Activated naive CD8-positive, alpha-beta T cell treated with anti-CD3 and anti-CD28 coated beads, Interleukin-2, amount 10 ng/mL, durations not matched to agents 7 days and 5 days (primary cell): ENCODE measurements at places on chromosomes 16 and 17. TPM values are rescaled to one million over a fixed set of nuclear protein-coding genes. Genes with fewer than 3 reads are reported as not detected.

Gene AARSD1
- 43.2 TPM for total RNA-seq

Gene TM4SF5
- not detected for total RNA-seq

Gene OR1A1
- total RNA-seq = not detected

Gene KARS1
- 175 TPM for total RNA-seq

Gene DLX4
- 0.69 TPM for total RNA-seq

Gene SMIM36
- not detected for total RNA-seq

Gene ADPRM
- 19.3 TPM for total RNA-seq

Gene NAGS
- 1.4 TPM for total RNA-seq

DNA sequence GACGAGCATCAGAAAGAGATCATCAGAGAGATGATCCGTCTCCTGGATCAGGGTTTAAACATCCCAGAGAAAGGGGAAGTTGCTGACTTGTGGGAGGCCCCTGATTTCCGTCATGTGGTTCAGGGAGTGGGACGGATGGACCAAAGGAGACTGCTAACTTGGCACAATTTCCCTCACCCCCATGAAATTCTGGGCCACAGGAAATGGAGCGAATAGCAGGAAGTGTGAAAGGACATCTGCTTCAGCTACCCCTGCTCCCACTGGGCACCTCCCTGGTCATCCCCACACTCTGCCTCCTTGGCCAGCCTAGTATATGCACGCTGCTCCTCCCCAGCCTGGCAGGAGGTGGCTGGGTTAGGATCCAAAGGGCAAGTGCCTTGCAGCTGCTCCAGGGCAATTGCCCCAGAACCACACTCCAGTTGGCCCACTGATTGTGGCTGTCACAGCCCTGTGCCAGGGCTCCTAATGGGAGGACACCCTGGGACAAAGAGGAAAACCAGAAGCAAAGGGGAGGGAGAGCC, 1.3 kb downstream of the ARRB2 start:
- peaks cover 22% of the 10 kb centered on the region for H3K36me3 ChIP-seq
- H3K4me3 ChIP-seq = peak overlapping the region; percentile 99
- no peaks in the 10 kb centered on the region for H3K27me3 ChIP-seq
- peaks cover 54% of the 10 kb centered on the region for H3K4me1 ChIP-seq
- DNase-seq = no peak
- H3K27ac ChIP-seq = peak overlapping the region; percentile 99

GRCh38 chr16:49150341-49150740, 131.3 kb downstream of the CBLN1 start:
- no peaks in the 10 kb centered on the region for H3K27me3 ChIP-seq
- no peaks in the 10 kb centered on the region for H3K4me1 ChIP-seq
- H3K36me3 ChIP-seq = no peaks in the 10 kb centered on the region
- no peak overlapping the region for H3K27ac ChIP-seq
- H3K4me3 ChIP-seq = no peak overlapping the region

DNA sequence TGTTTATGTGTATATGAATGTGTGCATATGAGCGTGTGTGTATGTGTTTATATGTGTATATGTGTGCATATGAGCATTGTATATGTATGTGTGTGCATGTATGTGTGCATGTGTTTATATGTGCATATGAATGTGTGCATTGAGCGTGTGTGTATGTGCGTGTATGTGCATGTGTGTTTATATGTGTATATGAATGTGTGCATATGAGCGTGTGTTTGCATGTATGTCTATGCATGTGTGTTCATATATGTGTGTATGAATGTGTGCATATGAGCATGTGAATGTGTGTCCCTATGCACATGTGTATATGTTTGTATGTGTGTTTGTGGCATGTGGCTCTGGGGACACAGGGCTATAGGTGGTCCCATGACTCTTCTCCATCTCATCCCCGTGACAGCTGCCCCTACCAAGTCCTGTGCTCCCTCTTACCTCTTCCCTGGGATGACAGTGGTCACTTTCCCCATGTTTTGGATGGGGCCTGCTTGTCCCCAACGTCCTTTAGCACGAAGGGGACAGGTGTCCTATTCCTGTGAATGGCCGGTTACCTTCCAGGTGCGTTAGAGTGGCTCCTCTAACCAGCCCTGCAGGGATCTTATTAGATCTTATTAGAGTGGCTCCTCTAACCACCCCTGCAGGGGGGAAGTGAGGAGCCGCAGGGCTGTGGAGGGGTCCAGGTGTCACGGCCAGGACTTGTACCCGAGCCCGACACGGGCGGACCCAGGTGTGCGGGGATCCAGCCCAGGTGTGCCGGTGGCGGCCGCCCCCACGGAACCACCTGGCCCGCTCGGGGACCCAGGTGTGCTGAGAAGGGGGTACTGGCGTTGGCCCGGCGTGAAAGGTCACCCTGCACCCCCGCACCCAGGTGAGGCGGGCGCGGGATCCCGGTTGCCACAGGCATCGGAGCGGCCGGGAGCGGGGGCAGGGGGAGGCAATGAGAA, 105.6 kb downstream of the SEC14L1 start:
- DNase-seq = no peak
- H3K4me1 ChIP-seq = peaks cover 22% of the 10 kb centered on the region
- peak overlapping the region; percentile 45 for H3K4me3 ChIP-seq
- H3K27me3 ChIP-seq = peaks cover 13% of the 10 kb centered on the region
- H3K27ac ChIP-seq = no peak overlapping the region
- H3K36me3 ChIP-seq = no peaks in the 10 kb centered on the region

DNA sequence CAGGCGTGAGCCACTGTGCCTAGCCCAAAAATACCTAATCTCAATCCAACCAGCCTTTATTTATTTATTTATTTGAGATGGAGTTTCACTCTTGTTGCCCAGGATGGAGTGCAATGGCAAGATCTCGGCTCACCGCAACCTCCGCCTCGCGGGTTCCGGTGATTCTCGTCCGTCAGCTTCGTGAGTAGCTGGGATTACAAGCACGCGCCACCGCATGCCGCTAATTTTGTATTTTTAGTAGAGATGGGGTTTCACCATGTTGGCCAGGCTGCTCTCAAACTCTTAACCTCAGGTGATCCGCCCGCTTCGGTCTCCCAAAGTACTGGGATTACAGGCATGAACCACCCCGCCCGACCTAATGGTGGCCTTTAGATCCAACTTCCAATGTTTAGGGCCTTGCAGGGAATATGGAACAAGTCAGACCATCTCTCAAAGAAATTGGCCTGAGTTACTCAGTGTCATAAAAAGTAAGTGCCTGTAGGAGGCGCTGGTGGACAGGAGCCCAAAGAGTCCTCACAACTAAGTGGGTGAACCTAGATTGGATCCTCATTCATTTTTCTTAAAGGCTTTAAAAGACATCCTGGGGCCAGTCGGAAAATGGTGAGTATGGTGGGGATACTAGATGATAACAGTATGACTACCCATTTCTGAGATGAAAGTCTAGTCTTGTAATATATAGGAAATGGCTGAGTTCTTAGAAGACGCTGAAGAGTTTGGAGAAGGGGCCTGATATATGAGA, 4.6 kb downstream of the ZSCAN10 start:
- peak overlapping the region; percentile 8 for H3K4me3 ChIP-seq
- H3K27me3 ChIP-seq = peaks cover 2% of the 10 kb centered on the region
- H3K36me3 ChIP-seq = peaks cover 4% of the 10 kb centered on the region
- no peak for DNase-seq
- peak overlapping the region; percentile 54 for H3K27ac ChIP-seq

- H3K4me3 ChIP-seq = no peak overlapping the region
- DNase-seq = no peak
- H3K27ac ChIP-seq = no peak overlapping the region
- no peaks in the 10 kb centered on the region for H3K36me3 ChIP-seq
- H3K4me1 ChIP-seq = peaks cover 11% of the 10 kb centered on the region
- H3K27me3 ChIP-seq = no peaks in the 10 kb centered on the region
These were observed 34.7 kb downstream of the KIAA0513 start for GRCh38 chr16:85062323-85062722.

- peak within 1 kb of the TSS; percentile 91 for H3K4me3 ChIP-seq
- peak; percentile 93 for DNase-seq
- peak within 1 kb of the TSS; percentile 99 for H3K27ac ChIP-seq
- peaks cover 42% of the 10 kb centered on the region for H3K36me3 ChIP-seq
These were observed at the start of gene ZNF207 for GRCh38 chr17:32349854-32350665. TSS of gene ZNF207 (plus strand) at chr17:32350157. CDS start at chr17:32350286, 129 bp downstream.

DNA sequence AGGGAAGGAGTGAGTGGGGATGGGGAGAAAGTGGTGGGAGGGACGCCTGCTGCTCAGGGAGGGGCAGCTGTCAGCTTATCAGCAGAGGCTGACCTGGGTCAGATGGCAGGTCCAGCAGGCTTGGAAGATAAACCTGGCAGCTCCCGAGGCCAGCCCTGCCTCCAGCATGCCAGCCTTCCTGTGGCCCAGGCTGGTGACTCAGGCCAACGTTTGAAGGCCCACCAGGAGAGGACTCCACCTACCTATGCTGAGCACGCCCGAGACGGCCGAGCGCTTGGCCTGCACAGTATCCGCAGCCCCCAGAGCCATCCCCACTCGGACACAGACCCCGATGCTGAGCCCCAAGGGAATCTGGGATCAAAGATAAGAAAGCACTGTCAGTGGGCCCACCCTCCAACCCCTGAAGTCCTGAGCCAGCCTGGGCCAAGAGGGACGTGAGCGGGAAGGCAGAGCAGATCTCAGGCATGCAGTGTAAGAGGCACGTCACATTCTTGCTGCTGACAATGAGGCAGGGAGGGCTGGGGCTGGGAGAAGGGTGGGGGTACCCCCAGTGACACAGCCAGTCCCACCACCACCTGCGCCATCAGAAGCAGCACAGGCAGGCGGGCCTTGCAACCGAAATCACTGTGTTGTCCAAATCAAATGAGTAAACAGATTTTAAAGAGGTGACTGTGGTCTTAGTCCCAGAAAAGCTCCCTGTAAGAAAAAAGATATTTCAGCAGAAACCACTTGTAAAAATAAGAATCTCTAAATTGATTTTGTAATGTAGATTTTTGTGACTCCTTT, 12.4 kb downstream of the SLC47A2 start:
- DNase-seq = no peak
- no peaks in the 10 kb centered on the region for H3K4me1 ChIP-seq
- H3K4me3 ChIP-seq = no peak overlapping the region
- peaks cover 1% of the 10 kb centered on the region for H3K27me3 ChIP-seq

DNA sequence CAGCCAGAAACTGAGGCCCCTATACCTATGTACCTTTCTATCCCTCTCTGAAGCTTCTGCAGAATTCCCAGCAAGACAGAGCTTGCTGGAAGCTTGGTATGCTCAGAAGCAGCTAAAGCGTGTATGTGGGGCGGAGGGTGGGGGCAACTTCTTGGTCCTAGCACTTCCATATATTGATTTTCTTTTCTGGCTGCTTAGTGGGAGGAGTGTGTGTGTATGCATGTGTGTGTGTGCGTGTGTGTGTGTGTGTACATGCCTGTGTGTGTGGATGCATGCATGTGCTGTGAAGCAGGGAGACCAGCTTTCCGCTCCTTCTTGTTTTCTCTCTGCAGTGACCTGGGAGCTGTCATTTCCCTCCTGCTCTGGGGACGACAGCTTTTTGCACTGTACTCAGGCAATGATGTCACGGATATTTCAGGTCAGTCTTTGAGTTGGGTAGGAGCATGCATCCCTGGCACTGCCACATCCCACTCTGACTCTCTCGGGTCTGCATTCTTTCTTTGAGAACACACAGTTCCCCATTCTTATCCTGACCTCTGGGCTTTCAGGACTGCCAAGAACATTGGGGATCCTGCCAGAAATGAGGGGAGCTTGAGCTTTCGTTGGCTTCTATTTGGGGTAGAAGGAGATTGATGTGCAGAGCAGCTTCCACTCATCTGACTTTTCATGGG, 10.7 kb downstream of the HPR start:
- H3K27me3 ChIP-seq = no peaks in the 10 kb centered on the region
- H3K4me1 ChIP-seq = no peaks in the 10 kb centered on the region
- no peaks in the 10 kb centered on the region for H3K36me3 ChIP-seq

GRCh38 chr16:55248494-55248893, 75.5 kb upstream of the IRX6 start:
- no peaks in the 10 kb centered on the region for H3K36me3 ChIP-seq
- peaks cover 2% of the 10 kb centered on the region for H3K27me3 ChIP-seq
- DNase-seq = no peak
- no peak overlapping the region for H3K4me3 ChIP-seq
- no peak overlapping the region for H3K27ac ChIP-seq

- H3K4me3 ChIP-seq = no peak overlapping the region
- peaks cover 29% of the 10 kb centered on the region for H3K27me3 ChIP-seq
- DNase-seq = no peak
- no peaks in the 10 kb centered on the region for H3K36me3 ChIP-seq
These were observed 26.4 kb upstream of the RPL38 start for GRCh38 chr17:74177018-74177450.

- peaks cover 5% of the 10 kb centered on the region for H3K36me3 ChIP-seq
- H3K4me1 ChIP-seq = peaks cover 22% of the 10 kb centered on the region
- peak overlapping the region; percentile 98 for H3K27ac ChIP-seq
- no peaks in the 10 kb centered on the region for H3K27me3 ChIP-seq
These were observed 1.8 kb downstream of the SLC12A4 start for GRCh38 chr16:67966549-67967182.

- DNase-seq = no peak
- H3K27ac ChIP-seq = no peak overlapping the region
- H3K4me3 ChIP-seq = no peak overlapping the region
- peaks cover 7% of the 10 kb centered on the region for H3K36me3 ChIP-seq
- no peaks in the 10 kb centered on the region for H3K4me1 ChIP-seq
- no peaks in the 10 kb centered on the region for H3K27me3 ChIP-seq
These were observed 15.6 kb downstream of the RND2 start for GRCh38 chr17:43040655-43041054.

DNA sequence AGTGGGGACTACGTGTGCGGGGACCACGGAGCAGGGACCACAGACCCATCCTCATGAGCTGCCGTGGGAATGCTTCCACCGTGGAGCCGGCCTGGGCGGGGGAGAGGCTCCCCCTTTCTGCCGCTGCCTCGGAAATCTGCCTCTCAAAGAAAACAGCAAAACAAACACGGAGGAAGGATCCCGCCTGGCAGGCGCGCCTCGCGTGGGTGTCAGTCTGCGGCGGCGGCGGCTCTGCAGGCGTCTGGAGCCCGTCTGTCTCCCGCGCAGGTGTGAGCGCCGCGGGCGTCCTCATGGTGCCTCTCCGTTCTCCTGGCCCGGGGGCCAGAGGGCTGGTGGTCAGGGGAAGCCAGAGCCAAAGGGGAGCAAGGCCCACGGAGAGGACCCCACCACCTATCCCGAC, 27.5 kb downstream of the GSE1 start:
- H3K36me3 ChIP-seq = no peaks in the 10 kb centered on the region
- peaks cover 7% of the 10 kb centered on the region for H3K4me1 ChIP-seq
- DNase-seq = no peak
- H3K27ac ChIP-seq = no peak overlapping the region

GRCh38 chr17:1562176-1562643, 382 bp downstream of the PITPNA start:
- peaks cover 6% of the 10 kb centered on the region for H3K36me3 ChIP-seq
- H3K27ac ChIP-seq = no peak overlapping the region
- DNase-seq = no peak
- H3K4me3 ChIP-seq = peak overlapping the region; percentile 87
- H3K4me1 ChIP-seq = peaks cover 31% of the 10 kb centered on the region

GRCh38 chr16:85431431-85432124, 181.5 kb upstream of the GSE1 start:
- no peaks in the 10 kb centered on the region for H3K36me3 ChIP-seq
- H3K4me1 ChIP-seq = no peaks in the 10 kb centered on the region
- no peak for DNase-seq
- no peak overlapping the region for H3K4me3 ChIP-seq
- no peak overlapping the region for H3K27ac ChIP-seq

- no peaks in the 10 kb centered on the region for H3K36me3 ChIP-seq
- peak overlapping the region; percentile 4 for H3K4me3 ChIP-seq
- H3K27me3 ChIP-seq = no peaks in the 10 kb centered on the region
- peak overlapping the region; percentile 52 for H3K27ac ChIP-seq
- H3K4me1 ChIP-seq = peaks cover 37% of the 10 kb centered on the region
These were observed 2.9 kb upstream of the MAP1LC3B start for GRCh38 chr16:87389245-87389644.
